ENCODE measurements at places on chromosomes 6 and 20. TPM values are rescaled to one million over a fixed set of nuclear protein-coding genes. Genes with fewer than 3 reads are reported as not detected.

The DNAH8 gene
- total RNA-seq: 0.76 TPM

The RRBP1 gene
- total RNA-seq: 117 TPM

The CD93 gene
- total RNA-seq: 533 TPM

The THBS2 gene
- 3.6 TPM for total RNA-seq

The TRIM15 gene
- not detected for total RNA-seq

The TRIM10 gene
- total RNA-seq: not detected

The ABHD16B gene
- not detected for total RNA-seq

The RHAG gene
- not detected for total RNA-seq

The CRIP3 gene
- total RNA-seq: not detected

The OLIG3 gene
- not detected for total RNA-seq

The PREX1 gene
- 49.4 TPM for total RNA-seq

The FAM217A gene
- total RNA-seq: not detected

The CALHM5 gene
- 11.4 TPM for total RNA-seq

The PTGIS gene
- 2.4 TPM for total RNA-seq

The C20orf202 gene
- not detected for total RNA-seq

The EMILIN3 gene
- under 0.01 TPM for total RNA-seq

The SLC35D3 gene
- total RNA-seq: under 0.01 TPM

The DBNDD2 gene
- 12.6 TPM for total RNA-seq

The NAPB gene
- total RNA-seq: 2.9 TPM

The DZANK1 gene
- total RNA-seq: 0.65 TPM

The CLVS2 gene
- not detected for total RNA-seq

The ZNF831 gene
- not detected for total RNA-seq

The NRSN1 gene
- not detected for total RNA-seq

The FAM184A gene
- under 0.01 TPM for total RNA-seq

The HCRTR2 gene
- total RNA-seq: not detected

The MCHR2 gene
- not detected for total RNA-seq

The MAFB gene
- total RNA-seq: 0.65 TPM

The MAP7 gene
- total RNA-seq: 0.32 TPM

The LRRC73 gene
- 0.32 TPM for total RNA-seq

The TMEM151B gene
- total RNA-seq: under 0.01 TPM

The DEFB132 gene
- total RNA-seq: not detected

The OR2H1 gene
- total RNA-seq: not detected

The LY6G6C gene
- not detected for total RNA-seq

The GATA5 gene
- not detected for total RNA-seq

The OR2B6 gene
- total RNA-seq: not detected

The RIMS1 gene
- 0.32 TPM for total RNA-seq

The GPR63 gene
- not detected for total RNA-seq

The GRIK2 gene
- total RNA-seq: not detected

The OR2H2 gene
- not detected for total RNA-seq

The KIF25 gene
- total RNA-seq: not detected

The ADGRF1 gene
- total RNA-seq: not detected

The HCK gene
- not detected for total RNA-seq

The ROMO1 gene
- 382 TPM for total RNA-seq

The EEF1E1 gene
- total RNA-seq: 113 TPM

The COL9A3 gene
- total RNA-seq: 0.97 TPM

The SLPI gene
- not detected for total RNA-seq

The GSTA3 gene
- total RNA-seq: not detected

The JPH2 gene
- total RNA-seq: under 0.01 TPM

The HDGFL1 gene
- total RNA-seq: not detected

The EPHA7 gene
- 0.97 TPM for total RNA-seq

The TCF21 gene
- 0.15 TPM for total RNA-seq

The SIRPB2 gene
- total RNA-seq: 3.0 TPM

All from epithelial cell of umbilical artery (primary cell).